Right kidney (tissue), 9 donors: ENCODE measurements at places on chromosomes 1 and 21.

DNA sequence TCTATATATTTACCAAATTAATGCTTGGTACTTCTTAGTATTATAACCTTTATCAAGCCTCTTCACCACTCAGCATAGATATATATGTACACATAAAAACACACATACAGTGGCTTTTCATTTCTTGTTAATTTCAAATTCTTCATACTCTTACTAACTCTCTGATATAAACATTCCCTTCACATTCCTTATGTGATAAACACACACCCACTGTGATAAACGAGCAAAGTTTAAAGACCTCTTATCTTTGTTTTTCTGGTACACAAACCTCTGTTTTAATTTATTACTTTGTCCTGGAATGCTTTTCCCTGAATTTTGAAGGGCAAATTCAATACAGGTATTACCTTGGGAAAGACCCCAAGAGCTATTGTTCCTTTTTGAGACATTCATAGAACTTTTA is 379.1 kb upstream of the TMPRSS15 start:
- no peak for DNase-seq

DNA sequence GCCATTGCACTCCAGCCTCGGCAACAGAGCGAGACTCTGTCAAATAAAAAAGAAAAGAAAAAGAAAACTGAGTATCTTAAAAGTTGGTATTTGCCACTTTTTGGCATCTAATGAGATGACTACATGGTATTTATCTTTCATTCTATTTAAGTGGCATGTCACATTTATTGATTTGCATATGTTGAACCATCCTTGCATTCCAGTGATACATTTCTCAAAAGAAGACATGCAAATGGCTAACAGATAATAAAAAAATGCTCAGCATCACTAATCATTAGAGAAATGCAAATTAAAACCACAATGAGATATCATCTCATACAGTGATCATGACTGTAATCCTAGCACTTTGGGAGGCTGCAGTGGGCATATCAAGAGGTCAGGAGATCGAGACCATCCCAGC is 28.1 kb downstream of the SFPQ start:
- no peak for DNase-seq

GRCh38 chr1:1969505-1969900 is 34.1 kb downstream of the CFAP74 start:
- DNase-seq: no peak

DNA sequence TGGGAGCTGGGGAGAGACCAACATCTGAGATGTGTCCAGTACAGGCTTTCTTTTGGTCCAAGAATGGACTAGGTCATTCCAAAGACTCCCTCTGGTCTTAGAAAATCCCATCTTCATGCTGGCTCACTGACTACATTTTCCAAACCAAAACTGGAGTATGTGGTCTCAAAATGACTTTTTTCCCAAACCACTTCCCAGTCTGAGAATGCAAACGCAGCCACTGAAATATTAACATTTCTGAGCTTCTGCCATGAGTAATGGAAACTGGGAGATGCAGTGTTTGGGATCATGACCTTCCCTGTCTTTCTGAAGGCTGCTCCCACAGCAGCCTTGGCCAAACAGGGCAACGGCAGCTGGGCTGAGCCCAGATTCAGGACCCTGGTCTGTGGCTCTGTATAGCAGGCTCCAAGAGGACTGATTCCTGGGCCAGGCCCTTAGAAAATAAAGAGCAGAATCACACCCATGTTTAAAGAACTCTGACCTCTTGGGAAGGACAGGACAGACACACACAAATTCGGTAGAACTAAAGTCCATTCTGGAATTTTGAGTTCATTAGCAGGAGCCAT is 62.1 kb upstream of the CNTN2 start:
- DNase-seq: no peak

- DNase-seq: no peak
Observed at GRCh38 chr1:44988531-44989156, 2.2 kb upstream of the EIF2B3 start.

GRCh38 chr1:175204330-175204729 is 11.8 kb upstream of the KIAA0040 start:
- no peak for DNase-seq

- DNase-seq: no peak
Observed at GRCh38 chr21:41966872-41967621, 13.2 kb upstream of the C2CD2 start.

DNA sequence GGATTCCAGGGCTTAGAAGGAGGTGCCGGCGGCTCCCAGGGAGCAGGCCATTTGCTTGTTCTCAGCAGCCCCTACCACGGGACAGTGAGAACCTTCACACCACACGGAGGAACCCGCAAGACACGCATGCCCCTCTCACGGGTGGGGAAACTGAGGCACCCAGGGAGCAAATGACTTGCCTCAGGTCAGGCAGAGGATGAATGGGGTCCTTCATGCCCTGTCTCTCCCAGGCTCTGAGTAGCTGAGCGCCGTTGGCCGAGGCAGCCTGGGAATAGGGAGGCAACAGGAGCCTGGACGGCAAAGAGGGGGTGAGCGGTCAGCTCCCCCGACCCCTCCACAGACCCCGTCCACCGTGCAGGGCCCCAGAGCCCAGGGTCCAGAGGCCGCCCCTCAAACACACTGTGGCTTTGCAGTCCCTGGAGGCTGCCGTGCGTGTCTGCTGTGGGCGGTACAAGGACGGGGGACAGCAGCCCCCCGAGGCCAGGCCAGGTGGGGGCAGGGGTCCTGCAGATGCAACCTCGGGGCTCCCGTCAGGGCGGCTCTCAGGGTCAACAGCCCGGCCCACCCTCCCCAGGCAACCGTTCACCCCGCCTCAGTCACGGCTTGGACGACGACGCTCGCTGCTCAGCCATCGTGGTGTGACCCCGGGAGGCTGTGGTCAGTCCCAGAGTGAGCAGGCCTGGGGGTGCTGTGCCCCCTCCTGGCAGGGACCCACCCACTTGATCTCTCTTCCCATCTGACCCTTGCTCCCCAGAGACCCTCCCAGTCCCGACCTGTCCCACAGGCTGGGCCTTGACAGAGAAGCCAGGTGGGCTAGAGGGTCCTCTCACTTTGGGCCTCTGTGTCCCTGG is 15.8 kb upstream of the COL6A2 start:
- DNase-seq: no peak

DNA sequence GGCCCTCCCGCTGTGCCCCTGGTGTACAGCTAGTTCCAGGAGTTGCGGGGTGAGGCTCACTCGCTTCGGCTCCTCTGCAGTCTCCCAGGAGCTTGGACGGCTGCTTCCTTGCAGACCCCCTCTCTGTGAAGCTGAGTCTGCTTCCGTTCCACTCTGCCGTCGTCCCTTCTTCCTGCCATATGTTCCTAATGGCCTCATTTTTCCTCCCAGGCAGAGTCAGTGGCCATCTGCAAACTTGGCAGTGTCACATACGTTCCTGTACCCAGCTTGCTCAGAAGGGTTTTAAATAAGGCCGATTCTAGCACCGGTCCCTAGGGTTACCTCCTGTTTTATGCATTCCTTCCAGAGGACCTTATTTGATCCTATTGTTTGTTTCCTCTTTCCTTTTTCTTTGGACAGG is 21.3 kb downstream of the ACTL8 start:
- DNase-seq: no peak

- DNase-seq: no peak
Observed at GRCh38 chr1:4322881-4323280, 331.5 kb upstream of the AJAP1 start.

DNA sequence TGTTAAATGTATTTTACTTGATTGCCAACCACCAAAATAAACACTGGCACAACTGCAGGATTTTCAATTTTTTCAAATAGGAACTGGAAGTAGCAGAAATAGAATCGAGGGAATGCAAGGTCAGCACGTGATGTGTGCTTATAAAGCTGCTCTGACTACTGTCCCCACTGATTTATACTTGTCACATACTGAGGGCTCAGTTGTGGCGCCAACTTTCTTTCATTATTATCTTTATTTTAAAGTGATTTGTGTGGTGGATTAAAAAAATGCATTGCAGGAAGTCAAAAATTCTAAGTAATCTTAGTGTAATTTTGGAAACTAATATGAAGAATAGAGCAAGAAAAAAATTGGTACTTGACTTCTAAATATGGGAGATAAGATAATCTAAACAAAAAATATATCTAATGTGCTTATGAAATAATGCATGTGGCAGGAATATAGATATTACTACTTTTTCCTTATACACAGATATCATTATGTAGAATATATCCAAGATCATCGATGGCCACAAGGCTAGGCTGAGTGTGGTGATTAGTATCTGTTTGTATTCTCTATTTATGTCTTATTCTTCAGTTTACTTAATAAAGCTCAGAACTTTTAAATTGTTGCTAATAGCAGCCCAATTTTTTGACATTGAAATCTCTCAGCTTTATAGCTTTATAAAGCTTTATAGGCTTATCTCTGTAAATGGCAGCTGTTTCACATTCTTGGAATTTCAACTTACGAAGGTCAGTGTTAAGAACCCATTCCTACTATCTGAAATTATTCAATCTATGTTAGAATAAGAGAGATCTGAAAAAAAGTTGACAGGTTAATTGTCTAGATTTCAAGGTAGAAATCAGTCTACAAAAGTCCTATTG is 404.5 kb upstream of the ADAMTS5 start:
- peak; percentile 13 for DNase-seq

DNA sequence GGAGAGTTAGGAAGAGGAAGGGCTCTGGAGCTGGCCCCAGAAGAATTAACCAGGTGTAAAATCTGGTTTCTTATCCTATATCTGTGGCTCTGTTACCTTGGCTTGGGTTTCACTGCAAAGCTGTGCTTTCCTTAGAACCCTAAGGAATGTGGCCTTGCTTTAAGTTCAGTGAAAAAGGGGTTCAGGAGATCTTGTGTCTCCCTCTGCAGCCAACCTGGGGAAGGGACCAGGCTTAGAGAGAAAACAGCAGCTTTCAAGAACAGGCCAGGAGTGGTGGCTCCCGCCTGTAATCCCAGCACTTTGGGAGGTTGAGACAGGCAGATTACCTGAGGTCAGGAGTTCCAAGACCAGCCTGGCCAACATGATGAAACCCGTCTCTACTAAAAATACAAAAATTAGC is 16.1 kb upstream of the MYCL start:
- no peak for DNase-seq

GRCh38 chr1:222225316-222225691 is 322.6 kb downstream of the HHIPL2 start:
- no peak for DNase-seq

GRCh38 chr1:82491301-82492048 is 690.7 kb downstream of the ADGRL2 start:
- no peak for DNase-seq

- DNase-seq: peak; percentile 61
Observed at GRCh38 chr1:205977402-205978014, 25.7 kb downstream of the RAB7B start.

GRCh38 chr1:40801742-40802077 is 18.1 kb downstream of the KCNQ4 start:
- DNase-seq: no peak

- DNase-seq: no peak
Observed at GRCh38 chr1:116256286-116256649, 116.8 kb upstream of the ATP1A1 start.

DNA sequence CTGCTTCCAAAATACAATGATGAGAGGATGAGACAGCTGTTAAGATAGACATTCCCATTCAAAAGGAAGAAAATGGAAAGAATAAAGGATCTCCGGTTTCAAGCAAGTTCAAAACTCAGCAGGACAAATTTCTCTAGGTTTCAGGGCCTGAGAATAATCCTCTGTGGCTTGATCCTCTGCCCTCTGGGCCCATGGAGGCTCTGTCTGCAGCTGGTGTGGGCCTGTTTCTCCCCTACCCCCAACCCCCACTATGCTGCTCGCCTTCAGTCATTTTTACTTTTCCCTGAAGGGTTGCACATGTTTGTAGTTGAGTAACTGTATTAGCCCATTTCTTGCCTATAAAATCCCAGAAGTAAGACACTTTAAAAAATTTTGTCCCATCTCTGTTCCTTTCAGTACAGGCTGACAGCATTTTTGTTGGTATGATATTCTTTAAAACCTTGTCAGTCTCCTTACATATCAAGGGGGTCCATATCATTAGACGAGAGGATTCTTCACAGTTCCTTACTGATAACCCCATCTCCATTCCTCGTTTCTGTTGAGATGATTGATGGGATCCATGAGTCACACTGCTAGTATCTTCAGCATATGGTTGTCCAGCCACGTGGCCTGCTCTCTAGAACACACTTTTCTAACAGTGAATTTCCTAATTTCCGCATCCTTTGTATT is 10.5 kb downstream of the ZMYM4 start:
- DNase-seq: no peak

DNA sequence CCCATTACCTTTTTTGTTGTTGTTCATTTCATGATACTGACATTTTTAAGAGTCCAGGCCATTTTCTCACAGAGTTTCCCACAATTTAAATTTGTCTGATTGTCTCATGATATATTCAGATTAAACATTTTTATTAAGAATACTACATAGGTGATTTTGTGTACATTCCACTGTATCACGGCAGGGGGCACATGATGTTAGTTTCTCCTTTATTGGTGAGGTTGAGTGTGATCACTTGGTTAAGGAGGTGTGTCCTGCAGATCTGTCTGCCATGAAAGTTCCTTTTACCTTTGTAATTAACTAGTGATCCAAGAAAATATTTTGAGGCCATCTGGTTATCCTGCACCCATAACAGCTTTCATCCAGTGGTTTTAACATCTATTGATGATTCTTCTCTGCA is 11.8 kb downstream of the RTCA start:
- no peak for DNase-seq

- no peak for DNase-seq
Observed at GRCh38 chr1:84467298-84467697, 11.8 kb upstream of the RPF1 start.

- no peak for DNase-seq
Observed at GRCh38 chr1:215637041-215637573, 70.0 kb downstream of the KCTD3 start.

DNA sequence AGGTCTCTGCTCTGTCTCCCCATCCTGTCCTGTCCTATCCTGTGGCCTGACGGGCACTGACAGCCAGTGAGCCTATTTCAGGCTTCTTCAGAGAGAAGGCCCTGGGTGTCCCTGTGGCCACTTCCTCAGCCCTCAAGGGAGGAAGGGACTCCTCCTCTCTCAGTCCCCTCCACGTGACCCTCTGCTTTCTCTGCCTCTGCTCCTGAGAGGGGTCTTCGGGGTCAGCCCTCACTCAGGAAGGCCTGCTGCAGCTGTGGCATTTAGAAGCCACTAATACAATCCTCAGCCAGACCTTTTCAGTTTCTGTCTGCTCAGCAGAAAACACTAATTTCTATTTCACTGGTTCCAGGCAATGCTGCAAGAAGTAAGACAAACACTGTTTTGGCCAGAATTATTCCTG is 43.6 kb upstream of the ETV3 start:
- no peak for DNase-seq

DNA sequence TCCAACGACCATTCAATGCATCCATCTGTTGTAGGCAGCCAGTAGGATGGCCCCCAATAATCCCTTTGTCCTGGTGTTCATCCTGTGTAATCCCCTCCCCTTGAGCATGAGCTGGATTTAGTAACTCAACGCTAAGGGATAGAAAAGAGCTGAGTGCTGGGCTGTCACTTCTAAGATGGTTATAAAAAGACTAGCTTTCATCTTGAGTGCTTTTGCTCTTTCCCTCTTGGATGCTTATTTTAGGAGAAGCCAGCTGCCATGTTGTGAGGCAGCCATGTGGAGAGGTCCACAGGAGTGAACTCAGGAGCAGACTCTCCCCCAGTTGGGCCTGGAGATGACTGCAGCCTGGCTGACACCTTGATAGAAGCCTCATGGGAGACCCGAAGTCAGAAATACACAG is 401.5 kb downstream of the VAV3 start:
- DNase-seq: no peak
